ENCODE measurements at places on chromosomes 13 and 19. TPM values are rescaled to one million over a fixed set of nuclear protein-coding genes. Genes with fewer than 3 reads are reported as not detected.

DNA sequence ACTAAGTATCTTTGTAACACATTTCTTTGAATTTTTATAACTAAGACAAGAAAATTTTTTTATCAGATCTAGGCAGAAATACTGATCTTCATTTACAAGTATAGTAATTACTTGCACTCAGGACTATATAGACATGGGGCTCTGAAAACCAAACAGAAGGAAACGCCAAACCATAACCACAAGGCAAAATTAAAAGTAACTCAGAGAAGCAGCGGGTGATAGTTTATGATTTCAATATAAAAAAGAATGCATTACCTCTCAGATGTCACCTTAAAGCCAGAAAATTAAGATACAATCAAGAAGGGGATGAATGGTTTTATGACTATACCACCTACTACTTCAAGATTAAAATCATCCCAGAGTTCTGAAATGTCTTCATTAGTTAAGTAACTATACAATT lies 6.7 kb downstream of the SHISA2 start:
- DNase-seq, result no peak

DNA sequence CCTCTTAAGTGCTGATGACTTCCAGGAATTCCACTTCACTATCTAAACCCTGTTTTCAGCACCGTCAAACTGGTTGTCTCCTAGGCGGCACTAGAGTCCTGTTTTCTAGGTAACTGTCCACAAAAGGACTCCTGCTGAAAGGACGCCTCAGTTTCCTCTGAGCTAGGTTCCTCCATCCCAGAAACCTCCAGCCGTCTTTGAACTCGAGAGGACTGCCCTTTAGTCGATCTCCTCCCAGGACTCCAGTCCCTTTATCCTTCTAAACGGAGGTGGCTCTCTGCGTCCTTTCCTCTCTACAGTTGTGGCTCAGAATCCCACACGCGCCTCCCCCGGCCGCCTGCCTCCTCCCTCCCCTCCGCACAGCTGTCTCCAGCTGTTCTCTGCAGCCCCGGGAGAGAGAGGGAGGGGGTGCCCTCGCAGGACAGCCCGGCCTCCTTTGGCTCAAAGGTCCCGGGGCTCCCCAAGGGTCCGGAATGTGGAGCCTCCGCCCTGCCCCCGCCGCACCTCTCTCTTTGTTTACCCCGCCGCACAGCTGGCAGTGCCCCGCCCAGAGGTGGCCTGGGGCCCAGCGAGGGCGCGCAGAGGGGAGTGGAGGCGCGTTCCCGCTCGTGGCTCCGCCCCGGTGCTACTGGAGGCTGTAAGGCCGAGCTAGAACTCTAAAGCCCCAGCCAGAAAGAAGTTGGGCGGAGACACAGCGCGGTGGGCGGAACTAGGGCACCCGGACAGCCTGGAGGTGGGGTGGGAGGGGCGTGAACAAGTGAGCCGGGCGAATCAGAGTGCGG lies 2.4 kb downstream of the LTBP4 start:
- DNase-seq, result peak; percentile 98

The TEX101 gene
- polyA plus RNA-seq, result not detected

DNA sequence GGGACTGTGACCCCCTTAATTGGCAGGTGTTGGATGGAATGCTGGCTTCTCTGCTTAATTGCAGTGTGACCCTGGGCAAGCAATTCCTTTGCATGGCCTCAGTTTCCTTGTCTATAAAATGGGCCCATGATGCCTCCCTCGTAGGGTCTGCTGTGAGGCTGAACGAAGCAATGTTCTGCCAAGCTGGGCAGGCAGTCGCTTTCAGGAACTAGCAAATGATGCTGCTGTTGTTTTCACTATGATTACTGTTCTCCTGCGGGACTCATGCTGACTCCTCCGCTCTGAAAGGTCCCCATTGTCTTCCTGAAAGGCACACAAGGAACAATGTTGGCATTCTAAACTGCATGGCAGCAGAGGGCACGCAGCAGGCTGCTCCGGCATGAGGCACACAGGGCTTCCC lies 6.8 kb downstream of the BICRA start:
- DNase-seq, result no peak

The CATSPERD gene
- polyA plus RNA-seq, result not detected

The SBSN gene
- polyA plus RNA-seq, result not detected

- peak; percentile 38 for DNase-seq
These were observed 524 bp downstream of the NAA16 start for GRCh38 chr13:41311406-41312175.

DNA sequence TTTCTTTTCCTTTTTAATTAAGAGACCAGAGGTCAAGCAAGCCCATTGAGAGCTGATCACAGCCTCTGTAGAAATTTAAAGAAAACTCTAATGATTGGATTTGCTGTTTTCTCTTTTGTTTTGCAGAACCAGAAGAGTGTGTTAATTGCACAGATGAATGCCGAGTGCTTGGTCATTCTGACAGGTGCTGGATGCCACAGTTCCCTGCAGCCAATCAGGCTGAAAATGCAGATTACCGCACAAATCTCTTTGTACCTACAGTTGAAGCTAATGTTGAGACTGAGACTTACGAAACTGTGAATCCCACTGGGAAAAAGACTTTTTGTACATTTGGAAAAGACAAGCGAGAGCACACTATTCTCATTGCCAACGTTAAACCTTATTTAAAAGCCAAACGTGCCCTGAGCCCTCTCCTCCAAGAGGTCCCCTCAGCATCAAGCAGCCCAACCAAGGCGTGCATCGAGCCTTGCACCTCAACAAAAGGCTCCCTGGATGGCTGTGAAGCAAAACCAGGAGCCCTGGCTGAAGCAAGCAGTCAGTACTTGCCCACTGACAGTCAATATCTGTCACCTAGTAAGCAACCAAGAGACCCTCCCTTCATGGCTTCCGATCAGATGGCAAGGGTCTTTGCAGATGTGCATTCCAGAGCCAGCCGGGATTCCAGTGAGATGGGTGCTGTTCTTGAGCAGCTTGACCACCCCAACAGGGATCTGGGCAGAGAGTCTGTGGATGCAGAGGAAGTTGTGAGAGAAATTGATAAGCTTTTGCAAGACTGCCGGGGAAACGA lies 93.1 kb downstream of the PCDH17 start:
- no peak for DNase-seq

DNA sequence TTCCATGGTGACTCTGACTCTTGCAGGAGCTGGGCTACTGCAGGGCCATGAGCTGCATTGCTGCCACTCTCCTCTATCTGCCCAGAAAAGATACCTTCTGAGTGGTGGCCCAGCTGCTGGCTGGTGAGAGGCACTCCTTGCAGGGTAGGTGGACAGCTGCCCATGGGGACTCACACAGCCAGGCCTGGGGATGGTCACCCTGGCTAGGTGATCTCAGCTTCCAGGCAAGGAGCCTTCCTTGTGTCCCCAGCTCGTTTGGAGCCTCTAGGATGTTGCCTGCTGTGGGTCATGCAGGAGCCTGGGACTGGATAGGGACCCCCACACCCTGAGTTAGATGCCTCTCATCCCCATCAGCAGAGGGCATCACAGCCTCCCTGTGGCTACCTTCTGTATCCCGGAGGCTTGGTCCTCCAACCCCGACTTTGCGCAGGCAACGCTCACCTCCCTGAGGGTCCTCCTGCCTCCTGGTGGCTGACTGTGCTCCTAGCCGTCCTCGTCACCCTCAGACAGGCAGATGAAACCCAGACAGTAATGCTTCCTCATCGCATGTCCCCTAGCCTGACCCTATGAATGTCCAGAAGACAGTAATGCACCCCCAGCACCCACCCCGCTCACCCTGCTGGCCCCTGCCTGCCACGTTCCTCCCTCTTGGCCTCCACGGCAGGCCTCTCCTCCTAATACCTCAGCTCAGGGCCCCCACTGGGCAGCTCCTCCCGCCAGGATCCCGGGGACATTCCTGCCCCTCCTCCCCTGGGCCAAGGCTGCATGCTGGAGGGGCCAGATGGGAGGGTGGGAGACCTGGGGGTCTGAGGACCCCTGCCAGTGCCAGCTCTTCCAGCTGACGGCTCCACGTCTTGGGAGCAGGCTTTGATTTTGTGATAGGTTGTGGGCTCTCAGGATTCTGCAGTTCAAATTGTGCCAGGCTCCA lies 13.6 kb upstream of the ZNF14 start:
- no peak for DNase-seq

DNA sequence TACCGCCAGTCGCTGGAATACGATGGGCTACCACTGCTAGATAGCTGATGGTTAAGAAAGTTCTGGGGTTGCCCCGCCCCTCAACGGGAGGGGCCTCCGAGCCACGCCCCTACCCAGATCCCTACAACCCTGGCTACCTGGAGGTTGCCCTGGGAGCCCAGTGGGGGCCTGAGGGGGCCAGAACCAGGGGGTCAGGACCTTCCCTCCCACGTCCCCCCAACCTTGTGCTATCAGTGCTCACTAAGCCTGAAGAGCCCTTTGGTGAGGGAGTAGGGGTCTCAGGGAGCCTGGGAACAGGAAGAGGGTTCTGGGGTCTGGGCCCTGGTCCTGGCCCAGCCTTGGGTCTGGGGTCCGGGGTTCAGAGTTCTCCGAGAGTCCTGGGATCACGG lies 8.9 kb downstream of the OCEL1 start:
- no peak for DNase-seq

GRCh38 chr13:110186231-110186855 lies 120.6 kb downstream of the COL4A1 start:
- DNase-seq, result no peak

DNA sequence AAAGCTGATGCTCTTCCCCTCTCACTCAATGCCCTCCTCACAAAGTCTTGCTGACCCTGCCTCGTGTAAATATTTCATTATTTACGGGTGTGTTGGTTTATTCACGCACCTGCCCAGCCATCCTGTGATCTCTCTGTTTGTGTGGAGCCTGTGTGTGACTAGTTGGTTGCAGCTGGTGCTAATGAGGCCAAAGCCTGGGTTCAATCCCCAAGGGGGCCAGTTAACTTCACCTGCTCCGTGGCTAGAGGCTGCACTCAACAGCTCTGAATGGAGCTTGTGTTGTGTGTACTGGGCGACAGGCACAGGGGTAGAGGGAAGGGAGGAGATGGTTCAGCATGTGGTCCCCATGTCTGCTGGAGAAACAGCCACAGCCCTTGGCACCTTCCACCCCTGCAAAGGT lies 109.5 kb downstream of the DNAJC15 start:
- DNase-seq, result no peak

The NECTIN2 gene
- polyA plus RNA-seq, result 139 TPM

The ADAMTS10 gene
- polyA plus RNA-seq, result 43.5 TPM

- DNase-seq, result no peak
These were observed 25.7 kb upstream of the VSTM2B start for GRCh38 chr19:29499921-29500590.

GRCh38 chr19:10228393-10228792 lies 2.7 kb downstream of the S1PR2 start:
- no peak for DNase-seq

DNA sequence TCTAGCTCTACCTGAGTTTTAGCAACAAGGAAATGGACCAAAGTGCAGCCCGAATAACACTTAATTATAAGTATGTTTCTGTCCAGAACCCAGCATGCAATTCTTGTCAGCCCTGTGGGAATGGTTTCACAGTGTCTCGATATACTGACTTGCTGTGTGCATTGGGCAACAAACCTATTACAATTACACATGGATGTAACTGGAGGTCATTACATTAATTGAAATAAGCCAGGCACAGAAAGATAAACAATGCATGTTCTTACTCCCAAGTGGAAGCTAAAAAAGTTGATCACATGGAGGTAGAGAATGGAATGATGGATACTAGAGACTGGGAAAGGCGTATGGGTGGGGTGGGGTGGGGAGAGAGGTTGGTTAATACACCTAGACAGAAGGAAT lies 5.1 kb upstream of the CYP2S1 start:
- DNase-seq, result no peak

GRCh38 chr13:52127378-52127777 lies 1.5 kb downstream of the NEK5 start:
- DNase-seq, result no peak

DNA sequence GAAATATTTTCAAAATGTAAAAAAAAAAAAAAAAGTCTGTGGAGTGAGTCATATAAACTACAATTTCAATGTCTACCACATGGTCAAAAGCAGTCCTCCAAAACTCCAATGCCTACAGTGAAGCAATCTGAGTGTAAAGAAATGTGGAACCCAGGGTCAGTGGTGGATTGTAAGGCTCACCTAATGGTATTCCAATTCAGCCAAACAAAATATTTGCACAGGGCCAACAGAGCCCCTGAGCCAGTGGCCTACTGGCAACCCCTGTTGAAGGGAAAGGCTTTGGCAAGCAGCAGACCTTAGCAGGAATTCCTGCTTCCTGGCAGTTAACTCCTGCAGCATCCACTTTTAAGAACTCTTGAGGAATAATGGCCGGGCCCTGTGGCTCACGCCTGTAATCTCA lies 3.4 kb downstream of the DNMT1 start:
- DNase-seq, result no peak

- no peak for DNase-seq
These were observed 12.5 kb downstream of the IL12RB1 start for GRCh38 chr19:18074192-18074591.

DNA sequence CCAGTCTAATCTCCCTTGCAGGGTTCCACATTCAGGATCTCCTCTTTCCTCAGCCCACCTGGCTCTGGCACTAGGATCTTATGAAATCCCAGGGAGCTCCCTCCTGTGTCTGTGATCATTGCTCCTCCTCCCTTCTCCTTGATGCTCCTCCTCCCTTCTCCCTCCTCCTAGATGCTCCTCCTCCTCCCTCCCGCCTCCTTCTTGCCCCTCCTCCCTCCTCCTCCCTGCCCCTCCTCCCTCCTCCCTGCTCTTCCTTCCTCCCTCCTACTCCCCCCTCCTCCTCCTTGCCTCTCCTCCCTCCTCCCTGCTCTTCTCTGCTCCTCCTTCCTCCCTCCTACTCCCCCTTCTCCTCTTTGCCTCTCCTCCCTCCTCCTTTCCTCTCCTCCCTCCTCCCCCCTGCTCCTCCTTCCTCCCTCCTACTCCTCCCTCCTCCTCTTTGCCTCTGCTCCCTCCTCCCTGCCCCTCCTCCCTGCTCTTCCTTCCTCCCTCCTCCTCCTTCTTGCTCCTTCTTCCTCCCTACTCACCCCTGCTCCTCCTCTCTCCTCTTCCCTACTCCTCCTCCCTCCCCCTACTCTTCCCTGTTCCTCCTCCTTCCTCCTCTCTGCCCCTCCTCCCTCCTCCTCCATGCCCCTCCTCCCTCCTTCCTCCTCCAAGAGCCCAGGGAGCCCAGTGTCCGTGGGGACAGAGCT lies 14.9 kb upstream of the ZBTB7A start:
- DNase-seq, result no peak

DNA sequence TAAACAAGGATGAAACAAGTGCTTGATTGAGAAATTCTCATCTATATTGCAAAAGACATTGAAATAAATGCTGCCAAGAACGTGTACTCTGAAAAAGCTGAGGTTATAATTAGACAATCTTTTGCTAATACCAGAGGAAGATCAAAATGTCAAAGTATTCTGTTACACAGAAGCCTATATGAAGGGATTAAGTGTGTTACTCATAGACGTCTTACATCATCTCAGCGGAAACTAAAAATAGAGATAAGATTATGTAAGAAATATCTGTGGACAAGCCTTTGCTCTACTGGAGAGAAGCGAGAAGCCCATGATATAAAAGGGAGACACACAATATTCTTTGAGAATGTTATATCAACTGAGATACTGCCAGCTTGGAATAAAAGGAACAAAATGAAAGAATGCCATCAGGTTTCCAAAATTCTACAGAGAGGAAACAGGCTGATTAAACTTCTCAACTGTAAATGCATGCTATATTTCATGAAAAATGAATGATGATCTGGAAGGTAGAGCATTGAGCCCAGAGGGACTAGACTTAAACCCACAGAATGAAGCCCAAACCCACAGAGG lies 699.0 kb downstream of the GPC5 start:
- DNase-seq, result no peak

The SLITRK5 gene
- polyA plus RNA-seq, result 2.8 TPM

The ZNF506 gene
- polyA plus RNA-seq, result 41.9 TPM

GRCh38 chr19:55258476-55258827 lies 365 bp downstream of the PPP6R1 start:
- no peak for DNase-seq

The PEPD gene
- polyA plus RNA-seq, result 123 TPM

- DNase-seq, result no peak
These were observed 13.1 kb downstream of the SH2D3A start for GRCh38 chr19:6754136-6754535.

The ZNF547 gene
- polyA plus RNA-seq, result 7.3 TPM

All from left kidney (tissue), 8 donors.